ENCODE measurements at places on chromosomes 11 and 22.

DNA sequence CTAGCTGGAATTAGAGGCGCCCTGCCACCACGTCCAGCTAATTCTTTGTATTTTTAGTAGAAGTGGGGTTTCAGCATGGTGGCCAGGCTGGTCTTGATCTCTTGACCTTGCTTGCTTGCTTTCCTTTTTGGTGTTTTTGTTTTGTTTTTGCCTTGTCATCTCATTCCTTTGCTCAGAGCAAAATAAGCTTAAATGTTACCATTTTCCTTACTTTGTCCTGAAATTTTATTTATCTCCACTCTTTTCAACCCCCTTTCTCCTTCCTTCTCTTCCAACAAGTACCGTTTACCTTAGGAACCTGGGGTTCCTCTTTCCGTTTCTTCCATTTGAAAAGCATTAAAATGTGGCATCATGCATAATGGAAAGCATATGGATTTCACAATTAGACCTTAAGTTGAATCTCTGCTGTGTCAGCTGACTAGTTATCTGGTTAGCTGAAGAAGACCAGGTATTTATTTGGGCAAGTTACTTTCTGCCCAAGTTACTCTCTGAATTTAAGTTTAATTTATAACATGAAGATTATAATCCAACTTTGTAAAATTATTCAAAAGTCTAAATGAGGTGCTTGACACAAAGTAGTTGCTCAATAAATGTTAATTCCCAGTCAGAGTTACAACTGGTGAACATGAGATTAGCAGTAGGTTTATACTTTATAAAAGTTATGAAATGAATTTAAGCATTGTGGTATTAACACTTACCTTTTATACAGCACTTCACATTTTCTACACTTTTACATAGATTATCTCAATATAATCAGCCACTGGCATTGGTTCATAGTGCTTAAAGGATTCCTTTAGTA, 69.7 kb downstream of the PRMT3 start:
- no peak for DNase-seq
- no peak overlapping the region for H3K4me3 ChIP-seq
- H3K27ac ChIP-seq = no peak overlapping the region
- H3K27me3 ChIP-seq = no peaks in the 10 kb centered on the region
- H3K4me1 ChIP-seq = no peaks in the 10 kb centered on the region

- peaks cover 2% of the 10 kb centered on the region for H3K36me3 ChIP-seq
- DNase-seq = no peak
- peaks cover 31% of the 10 kb centered on the region for H3K4me1 ChIP-seq
- peaks cover 29% of the 10 kb centered on the region for H3K27me3 ChIP-seq
Measured at GRCh38 chr11:64390558-64390957, 31.6 kb downstream of the RPS6KA4 start.

DNA sequence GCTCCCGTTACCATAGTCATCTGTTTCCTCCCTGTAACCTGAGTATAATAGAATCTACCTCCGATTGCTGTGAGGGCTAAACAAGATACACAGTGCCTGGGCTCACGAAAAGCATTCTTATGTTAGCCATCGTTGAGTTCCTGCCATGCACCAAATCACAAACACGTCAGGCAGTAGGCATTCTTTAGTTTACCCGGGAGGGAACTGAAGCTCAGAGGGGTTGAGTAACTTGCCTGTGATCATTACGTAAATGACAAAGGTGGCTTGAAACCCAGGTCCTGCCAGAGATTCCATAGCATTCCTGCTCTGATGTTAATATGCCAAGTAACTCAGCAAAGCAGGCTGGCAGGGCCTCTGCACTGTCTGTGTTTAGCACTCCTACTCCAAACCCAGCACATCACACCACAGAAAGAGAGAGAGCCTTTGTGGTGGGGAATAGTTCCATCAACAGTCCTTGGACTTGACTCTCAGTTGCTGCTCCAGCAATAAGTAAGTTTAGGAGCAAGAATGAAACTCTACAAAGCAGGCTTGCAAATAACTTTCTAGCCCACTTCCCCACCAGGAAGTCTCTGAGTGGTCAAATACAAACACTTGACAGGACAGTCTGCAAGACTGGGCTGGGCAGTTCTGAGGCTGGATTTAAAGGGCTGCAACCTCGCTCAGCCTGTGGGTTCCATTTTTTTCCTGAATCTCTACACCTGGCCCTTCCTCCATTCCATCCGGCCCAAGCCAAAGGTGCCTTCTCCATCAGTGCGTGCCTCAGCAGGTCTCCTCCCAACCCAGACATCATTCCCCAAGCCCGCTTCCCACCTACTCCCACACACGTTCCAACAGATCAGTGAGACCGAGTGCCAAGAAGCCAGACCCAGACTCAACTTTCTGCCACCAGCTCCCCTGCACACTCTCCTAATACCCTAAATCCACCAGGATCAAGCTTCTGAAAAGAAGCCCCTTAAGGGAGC, 1.1 kb downstream of the SCN2B start:
- peaks cover 17% of the 10 kb centered on the region for H3K27me3 ChIP-seq
- DNase-seq = no peak
- no peaks in the 10 kb centered on the region for H3K36me3 ChIP-seq

DNA sequence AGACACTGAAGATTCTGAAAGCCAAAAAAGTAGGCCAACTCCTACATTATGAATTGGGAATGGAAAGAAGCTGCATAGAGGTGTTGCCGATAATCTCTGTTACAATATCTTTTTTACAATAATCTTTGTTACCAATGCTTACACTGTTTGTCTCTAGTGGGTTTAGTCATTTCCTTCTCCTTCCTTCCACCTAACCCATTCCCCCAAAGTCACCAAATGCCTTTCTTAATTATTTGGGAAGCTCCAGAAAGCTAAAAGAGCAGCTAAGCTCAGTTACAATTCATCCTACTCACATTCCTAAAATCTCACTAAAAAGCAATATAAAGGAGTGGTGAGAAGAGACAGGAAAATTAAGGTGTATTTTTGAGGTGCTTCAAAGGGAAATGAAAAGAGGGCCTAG, 313.7 kb downstream of the SWAP70 start:
- H3K36me3 ChIP-seq = no peaks in the 10 kb centered on the region
- no peak for DNase-seq
- no peaks in the 10 kb centered on the region for H3K27me3 ChIP-seq

DNA sequence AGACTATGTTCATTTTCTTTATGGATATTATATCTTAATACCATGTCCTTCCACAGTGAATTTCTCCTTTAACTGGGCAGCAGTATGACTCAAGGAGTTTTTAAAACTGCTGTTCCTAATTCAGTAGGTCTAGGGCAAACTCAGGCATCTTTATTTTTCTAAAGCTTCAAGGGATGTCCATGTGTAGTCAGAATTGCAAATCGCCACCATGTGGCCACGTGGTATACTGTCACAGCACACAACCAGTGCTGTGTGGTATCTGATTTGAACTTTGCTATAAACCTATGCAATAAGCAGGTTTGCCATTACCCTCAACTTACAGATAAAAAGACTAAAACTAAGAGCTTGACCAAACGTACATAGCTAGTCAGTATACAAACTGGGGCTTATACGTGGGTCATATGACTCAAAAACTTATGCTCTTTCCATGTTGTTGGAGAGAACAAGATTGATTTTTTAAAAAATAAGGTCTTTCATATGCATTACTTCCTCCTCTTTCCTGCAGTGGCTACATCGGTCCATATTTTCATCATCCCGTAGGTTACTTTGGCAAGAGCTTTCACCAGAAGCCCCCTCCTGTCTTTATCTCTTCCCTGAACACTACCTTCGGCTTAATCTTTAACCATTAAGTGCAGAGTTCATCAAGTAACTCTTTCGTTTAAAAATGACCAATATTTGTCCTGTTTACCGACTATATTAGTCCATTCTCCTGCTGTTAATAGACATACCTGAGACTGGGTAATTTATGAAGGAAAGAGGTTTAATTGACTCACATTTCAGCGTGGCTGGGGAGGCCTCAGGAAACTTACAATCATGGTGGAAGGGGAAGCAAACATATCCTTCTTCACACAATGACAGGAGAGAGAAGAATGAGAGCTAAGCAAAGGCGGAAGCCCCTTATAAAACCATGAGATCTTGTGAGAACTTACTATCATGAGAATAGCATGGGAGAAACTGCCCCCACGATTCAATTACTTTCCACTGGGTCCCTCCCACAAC, 8.0 kb upstream of the HTATIP2 start:
- no peaks in the 10 kb centered on the region for H3K36me3 ChIP-seq
- DNase-seq = no peak
- H3K27ac ChIP-seq = no peak overlapping the region
- no peak overlapping the region for H3K4me3 ChIP-seq
- peaks cover 11% of the 10 kb centered on the region for H3K4me1 ChIP-seq

DNA sequence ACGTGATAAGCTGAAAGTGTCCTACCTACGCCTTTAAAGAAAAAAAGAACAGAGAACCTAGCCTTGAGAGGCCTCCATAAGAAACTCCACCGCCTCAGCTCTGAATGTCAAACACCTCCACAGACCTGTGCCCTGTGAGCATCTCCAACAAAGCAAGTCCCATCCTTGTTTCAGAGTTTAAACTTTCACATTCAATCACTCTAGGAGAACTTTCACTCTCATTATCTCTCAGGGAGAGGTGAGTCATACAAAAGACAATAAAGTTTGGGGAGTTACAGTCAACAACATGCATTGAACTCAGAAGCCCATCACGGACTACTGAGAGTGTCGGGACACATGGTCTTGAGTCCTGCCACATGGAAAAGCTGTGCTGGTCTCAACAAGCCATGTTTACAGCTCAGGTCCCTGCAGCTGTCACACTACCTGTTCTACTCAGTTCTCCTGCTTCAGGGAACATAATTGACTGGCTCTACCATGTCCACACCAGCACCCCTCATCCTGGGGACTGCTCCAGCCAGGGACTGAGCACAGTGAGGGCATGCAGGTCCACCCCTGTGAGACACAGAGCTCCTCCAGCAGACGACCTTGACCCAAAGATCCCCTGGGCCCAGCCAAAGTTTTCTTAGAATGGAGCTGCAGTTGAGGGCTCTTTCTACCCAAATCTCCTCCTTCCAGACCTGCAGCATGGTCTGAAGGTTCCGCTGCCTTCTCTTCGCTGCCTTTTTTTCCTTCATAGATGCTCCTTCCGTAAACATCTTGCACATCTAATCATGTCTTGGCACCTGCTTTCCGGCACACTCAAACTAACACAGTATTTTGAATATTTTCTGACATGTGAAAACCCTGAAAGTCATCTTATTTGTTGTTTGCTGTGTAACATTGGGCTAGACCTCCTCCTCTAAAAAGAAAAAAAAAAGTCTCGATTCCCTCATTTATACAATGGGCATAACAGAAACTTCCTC, 114.9 kb downstream of the ETS1 start:
- no peaks in the 10 kb centered on the region for H3K27me3 ChIP-seq
- peaks cover 93% of the 10 kb centered on the region for H3K4me1 ChIP-seq
- peak overlapping the region; percentile 72 for H3K4me3 ChIP-seq

DNA sequence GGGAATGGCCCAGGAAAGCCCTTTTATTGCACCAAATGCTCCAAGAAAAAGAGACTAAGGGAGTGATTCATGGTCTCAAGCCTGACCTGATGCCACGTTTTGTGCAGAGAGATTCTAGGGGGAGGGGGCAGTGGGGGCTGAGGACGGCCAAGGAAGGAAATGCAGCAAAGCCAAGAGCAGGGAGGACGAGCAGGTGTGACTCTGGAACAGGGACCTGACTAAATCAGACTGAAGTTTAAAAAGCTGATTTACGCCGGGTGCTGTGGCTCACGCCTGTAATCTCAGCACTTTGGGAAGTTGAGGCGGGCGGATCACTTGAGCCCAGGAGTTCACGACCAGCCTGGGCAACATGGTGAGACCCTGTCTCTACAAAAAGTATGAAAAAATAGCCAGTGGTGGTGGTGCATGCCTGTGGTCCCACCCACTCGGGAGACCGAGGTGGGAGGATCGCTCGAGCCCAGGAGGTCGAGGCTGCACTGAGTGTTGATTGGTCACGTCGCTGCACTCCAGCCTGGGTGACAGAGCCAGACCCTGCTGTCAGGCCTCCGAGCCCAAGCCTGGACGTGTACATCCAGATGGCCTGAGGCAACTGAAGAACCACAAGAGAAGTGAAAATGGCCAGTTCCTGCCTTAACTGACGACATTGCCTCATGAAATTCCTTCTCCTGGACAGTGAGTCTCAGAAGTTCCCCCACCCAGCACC, 10.8 kb upstream of the IFITM3 start:
- H3K27me3 ChIP-seq = no peaks in the 10 kb centered on the region
- peaks cover 14% of the 10 kb centered on the region for H3K36me3 ChIP-seq
- DNase-seq = no peak
- H3K27ac ChIP-seq = peak overlapping the region; percentile 77
- H3K4me1 ChIP-seq = peaks cover 55% of the 10 kb centered on the region
- peak overlapping the region; percentile 65 for H3K4me3 ChIP-seq

- no peak overlapping the region for H3K4me3 ChIP-seq
- DNase-seq = no peak
- no peaks in the 10 kb centered on the region for H3K4me1 ChIP-seq
- H3K27me3 ChIP-seq = no peaks in the 10 kb centered on the region
Measured at GRCh38 chr11:120707098-120707497, 195.6 kb downstream of the GRIK4 start.

DNA sequence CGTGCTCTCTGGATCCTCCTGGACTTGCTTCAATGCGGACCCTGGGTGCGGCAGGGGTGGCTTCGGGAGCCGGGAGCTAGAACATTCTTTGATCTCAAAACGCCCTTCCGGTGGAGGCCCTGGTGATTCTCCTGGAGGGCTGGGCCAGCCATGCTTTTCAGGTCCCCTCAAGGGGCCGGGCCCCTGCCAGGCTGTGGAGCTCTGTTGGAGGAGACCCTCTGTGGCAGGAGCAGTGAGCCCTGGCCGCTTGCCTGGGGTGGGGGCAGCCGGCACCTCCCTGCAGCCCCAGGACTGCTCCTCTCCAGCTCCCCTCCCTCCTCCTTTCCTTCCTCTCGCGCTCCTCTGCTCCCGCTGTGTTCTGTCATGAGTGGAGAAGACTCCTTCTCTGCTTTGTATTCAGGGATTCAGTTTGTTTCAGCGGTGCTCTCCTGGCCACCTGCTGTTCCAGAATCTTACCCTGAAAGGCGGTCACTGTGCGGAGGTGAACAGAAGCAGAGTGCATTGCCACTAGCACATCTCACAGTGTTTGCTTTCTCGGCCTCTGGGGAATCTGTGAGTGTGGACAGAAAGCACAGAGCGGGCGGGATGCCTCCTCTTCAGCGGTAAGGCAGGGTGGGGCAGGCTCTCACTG, 289.1 kb downstream of the TBC1D22A start:
- no peaks in the 10 kb centered on the region for H3K27me3 ChIP-seq
- DNase-seq = no peak
- H3K4me1 ChIP-seq = peaks cover 9% of the 10 kb centered on the region
- no peaks in the 10 kb centered on the region for H3K36me3 ChIP-seq
- H3K27ac ChIP-seq = no peak overlapping the region
- no peak overlapping the region for H3K4me3 ChIP-seq

GRCh38 chr22:34841331-34841771, 224.6 kb upstream of the ISX start:
- DNase-seq = no peak
- H3K27me3 ChIP-seq = no peaks in the 10 kb centered on the region
- no peaks in the 10 kb centered on the region for H3K36me3 ChIP-seq
- H3K27ac ChIP-seq = no peak overlapping the region
- no peak overlapping the region for H3K4me3 ChIP-seq

All from T-helper 2 cell treated with Interferon-gamma antibody and Interleukin-4, amounts not matched to agents 5 μg/mL and 100 μg/mL, for 36 hours (primary cell).